ENCODE measurements at places on chromosomes 11 and 22. TPM values are rescaled to one million over a fixed set of nuclear protein-coding genes. Genes with fewer than 3 reads are reported as not detected.

- peak; percentile 92 for DNase-seq
Measured at GRCh38 chr11:66694732-66695207, 17.1 kb upstream of the RBM4B start.

GRCh38 chr11:27913650-27914049 lies 194.3 kb downstream of the KIF18A start:
- DNase-seq = peak; percentile 62

FAM89B gene
- total RNA-seq = 30.2 TPM

- no peak for DNase-seq
Measured at GRCh38 chr22:19644314-19645223, 69.7 kb upstream of the SEPTIN5 start.

DNA sequence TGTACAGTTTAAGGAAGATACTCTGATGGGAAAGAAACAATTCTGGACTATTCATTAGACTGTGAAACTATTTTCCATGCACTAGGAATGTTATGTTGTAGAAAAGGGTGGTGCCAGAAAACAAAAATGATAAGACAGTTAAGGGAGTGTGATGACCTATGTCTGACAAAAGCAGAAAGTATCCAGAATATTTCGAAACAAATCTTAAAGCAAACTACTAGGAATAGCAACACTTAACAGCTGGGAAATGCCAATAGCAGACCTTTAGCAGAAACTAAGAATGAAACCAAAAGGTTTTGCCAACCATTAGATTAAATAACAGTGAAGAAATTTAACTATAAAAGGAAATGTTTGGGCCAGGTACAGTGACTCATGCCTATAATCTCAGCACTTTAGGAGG lies 3.3 kb upstream of the ARHGAP20 start:
- no peak for DNase-seq

DNA sequence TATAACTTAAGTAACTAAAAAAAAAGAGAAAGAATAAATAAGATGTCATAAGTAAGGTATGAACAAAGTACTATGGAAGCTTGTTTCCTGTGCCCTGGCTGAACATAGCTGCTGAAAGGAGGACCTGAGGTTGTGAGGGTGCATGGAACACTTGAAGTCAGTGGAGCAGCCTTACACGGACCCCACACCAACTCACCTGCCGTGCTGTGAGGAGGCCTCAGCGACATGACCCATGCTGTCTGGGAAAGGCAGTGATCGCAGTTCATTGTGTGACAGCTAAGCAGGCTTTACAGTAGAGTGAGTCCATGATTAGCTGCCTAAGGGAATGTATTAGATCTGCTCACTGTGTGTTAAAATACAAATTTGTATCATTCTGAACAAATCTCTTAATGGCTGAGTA lies 17.6 kb downstream of the RASSF10 start:
- DNase-seq = no peak

- no peak for DNase-seq
Measured at GRCh38 chr11:27312110-27312509, 50.9 kb downstream of the CCDC34 start.

DNA sequence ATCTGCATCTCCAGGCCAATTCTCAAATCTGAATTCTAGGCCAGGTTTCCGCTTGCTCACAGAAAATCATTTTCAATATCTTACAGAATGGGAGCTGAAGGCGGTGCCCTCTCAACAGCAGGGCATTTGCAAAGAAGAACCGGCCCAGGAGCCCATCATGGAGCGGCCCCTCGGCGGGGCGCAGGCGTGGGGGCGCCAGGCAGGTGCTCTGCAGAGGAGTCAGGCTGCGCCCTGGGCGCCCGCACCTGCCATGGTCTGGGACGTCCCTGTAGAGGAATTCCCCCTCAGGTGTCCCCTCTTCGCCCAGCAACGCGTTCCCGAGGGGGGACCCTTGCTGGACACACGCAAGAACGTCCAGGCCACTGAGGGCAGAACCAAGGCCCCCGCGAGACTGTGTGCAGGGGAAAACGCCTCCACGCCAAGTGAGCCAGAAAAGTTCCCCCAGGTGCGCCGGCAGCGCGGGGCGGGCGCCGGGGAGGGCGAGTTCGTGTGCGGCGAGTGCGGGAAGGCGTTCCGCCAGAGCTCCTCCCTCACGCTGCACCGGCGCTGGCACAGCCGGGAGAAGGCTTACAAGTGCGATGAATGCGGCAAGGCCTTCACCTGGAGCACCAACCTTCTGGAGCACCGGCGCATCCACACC lies 11.5 kb downstream of the ZNF74 start:
- DNase-seq = no peak

DNA sequence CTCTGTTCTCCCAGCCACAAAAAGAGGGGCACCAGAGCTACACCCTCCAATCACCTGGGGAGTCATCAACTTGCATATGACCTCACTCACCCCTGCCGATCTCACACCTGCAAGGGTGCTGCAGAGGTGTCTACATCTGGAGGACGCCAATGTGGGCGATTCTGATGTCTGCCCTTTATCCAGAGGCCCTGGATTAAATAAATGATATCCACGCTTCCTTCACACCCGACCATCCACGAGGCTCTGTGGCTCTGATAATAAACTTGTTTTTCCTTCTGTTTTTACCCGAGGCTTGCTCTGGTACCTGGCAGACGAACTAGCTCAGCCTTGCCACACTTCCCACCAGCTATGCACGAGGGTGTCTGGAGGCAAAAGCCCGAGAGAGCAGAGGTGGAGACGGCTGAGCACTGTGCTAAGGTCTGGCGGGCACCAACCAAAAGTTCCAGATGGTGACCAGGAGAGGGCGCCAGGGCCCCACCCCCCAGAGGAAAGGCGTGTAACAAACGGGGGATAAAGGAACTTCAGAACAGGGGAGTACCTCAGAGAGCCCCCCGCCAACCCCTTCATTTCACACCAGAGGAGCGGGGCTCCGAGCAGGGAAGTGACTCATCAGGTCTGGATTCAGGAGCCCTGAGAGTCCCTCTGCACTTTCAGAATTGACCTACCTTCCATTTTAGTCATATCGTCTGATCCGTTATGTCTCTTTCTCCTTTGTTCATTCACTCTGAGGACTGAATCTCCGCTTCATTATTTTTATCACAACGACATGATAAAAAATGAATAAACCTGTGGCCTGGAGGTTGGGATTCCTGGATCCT lies 13.5 kb downstream of the SCN3B start:
- peak; percentile 51 for DNase-seq

MLC1 gene
- total RNA-seq = not detected

- no peak for DNase-seq
Measured at GRCh38 chr11:60972182-60973030, 926 bp downstream of the CD6 start.

DNA sequence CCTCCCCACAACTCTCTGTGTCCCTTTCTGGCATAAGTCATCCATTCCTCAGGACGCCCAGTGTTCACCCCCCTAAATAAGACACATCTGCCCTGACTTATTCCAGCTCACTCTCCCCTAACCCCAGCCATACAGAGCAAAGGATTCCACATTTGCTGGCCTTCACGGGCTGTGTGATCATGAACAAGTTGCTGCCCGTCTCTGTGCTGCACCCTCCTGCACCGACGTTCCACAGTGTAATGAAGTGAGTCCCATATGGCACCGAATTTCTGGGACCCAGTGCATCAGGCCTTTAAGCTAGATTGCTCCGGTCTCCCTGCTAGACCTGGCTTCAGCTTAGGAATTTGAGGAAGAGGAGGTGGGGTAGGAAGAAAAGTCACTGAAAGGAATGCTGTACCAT lies 22.4 kb upstream of the LRRC32 start:
- DNase-seq = no peak

SLC25A18 gene
- total RNA-seq = 1.5 TPM

GRCh38 chr11:107545101-107545514 lies 20.4 kb downstream of the ALKBH8 start:
- peak; percentile 69 for DNase-seq

DNA sequence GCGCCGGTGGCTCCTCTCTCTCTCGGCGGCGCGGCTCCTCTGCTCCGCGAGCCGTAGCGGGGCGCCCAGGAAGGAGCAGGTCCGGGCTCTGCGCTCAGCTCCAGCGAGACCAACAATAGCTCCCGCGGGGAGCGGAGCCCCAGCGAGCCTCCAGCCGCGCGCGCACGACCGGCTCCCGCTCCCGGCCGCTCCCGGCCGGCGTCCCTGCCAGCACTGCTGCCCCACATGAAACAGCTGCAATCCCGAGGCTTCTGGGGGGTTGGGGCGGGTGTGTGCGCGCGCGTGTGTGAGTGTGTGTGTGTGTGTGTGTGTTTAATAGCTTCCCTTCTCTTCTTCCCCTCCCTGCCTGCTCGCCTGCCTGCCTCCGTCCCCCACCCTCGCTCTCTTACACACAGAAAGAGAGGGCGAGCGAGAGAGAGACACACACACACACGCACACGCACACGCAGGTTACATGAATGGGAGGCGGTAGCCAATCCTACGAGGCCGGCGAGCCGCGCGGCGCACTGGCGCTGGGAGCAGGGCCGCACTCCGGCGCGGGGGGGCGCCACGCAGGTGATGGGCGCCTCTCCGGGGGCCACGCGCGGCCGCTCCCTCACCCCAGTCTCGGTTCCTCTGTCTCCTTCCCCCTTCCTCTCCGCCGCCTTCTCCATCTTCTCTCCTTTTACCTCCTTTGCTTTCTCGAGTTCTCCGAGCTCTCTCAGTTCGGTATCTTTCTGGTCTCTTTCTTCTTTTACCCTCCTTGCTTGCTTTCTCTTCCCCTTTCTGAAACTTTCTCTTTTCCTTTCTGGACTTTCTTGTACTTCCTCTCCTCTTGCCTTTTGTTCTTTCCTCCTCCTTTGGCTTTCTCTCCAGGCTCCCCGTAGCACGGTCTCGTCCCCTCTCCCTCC lies at the start of gene TENM4:
TENM4 (minus strand) TSS at position 460 of the 890 bp plus-strand sequence. CDS start 371,086 bp downstream, outside the sequence.
- DNase-seq = peak; percentile 88
